ENCODE measurements at places on chromosomes 6 and 20. TPM values are rescaled to one million over a fixed set of nuclear protein-coding genes. Genes with fewer than 3 reads are reported as not detected.

Gene TREML2
- total RNA-seq = not detected

- H3K27ac ChIP-seq = no peak overlapping the region
- H3K27me3 ChIP-seq = no peaks in the 10 kb centered on the region
- H3K4me1 ChIP-seq = no peaks in the 10 kb centered on the region
- no peaks in the 10 kb centered on the region for H3K36me3 ChIP-seq
- no peak overlapping the region for H3K4me3 ChIP-seq
Measured at GRCh38 chr6:147132889-147133288, 71.3 kb upstream of the STXBP5 start.

DNA sequence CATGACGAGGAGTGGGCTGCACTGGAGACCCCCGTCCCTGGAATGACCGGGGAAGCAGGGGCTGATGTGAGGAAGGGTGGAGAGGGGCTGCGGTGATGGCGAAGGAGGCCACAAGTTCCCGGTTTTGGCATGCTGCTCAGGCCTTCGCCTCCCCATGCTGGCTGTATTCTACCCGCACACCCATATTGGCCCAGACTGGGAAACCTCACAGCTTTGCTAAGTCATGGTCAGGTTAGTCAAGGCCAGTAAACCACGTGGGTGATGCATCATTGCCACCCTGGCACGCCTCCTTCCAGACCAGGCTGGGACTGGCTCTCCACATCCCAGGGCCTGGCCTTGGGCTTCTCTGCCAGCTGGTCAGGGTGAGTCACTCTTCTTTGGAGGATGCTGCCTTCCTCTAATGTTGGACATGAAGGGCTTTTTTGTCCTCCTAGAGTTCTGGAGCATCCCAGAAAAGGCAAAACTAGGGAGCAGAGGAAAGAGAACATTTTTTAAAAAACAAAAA, 53.8 kb downstream of the PCNA start:
- peak; percentile 95 for DNase-seq
- H3K36me3 ChIP-seq = no peaks in the 10 kb centered on the region
- H3K4me3 ChIP-seq = no peak overlapping the region
- H3K27me3 ChIP-seq = no peaks in the 10 kb centered on the region
- peak overlapping the region; percentile 93 for H3K27ac ChIP-seq
- H3K4me1 ChIP-seq = peaks cover 15% of the 10 kb centered on the region

DNA sequence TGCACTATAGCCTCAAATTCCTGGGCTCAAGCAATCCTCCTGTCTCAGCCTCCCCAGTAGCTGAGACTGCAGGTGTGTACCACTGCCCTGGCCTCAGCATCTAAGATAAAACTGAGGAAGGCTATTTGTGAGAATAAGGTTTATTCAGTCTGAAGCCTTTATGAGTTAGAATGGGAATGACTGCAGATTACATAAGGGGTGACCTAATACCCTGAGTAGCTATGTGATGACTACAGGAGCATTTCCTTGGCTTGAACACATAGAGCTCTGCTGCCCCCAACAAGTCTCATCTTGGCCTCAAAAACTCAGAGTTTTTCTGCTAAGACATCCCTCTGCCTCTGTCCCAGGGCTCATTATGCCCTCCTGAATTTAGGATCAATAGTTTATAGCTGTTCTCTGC, 7.6 kb downstream of the GSS start:
- no peak overlapping the region for H3K27ac ChIP-seq
- peak; percentile 72 for DNase-seq
- H3K27me3 ChIP-seq = no peaks in the 10 kb centered on the region
- peaks cover 27% of the 10 kb centered on the region for H3K36me3 ChIP-seq

Gene TP53TG5
- not detected for total RNA-seq

Gene SLC16A10
- total RNA-seq = 0.48 TPM

DNA sequence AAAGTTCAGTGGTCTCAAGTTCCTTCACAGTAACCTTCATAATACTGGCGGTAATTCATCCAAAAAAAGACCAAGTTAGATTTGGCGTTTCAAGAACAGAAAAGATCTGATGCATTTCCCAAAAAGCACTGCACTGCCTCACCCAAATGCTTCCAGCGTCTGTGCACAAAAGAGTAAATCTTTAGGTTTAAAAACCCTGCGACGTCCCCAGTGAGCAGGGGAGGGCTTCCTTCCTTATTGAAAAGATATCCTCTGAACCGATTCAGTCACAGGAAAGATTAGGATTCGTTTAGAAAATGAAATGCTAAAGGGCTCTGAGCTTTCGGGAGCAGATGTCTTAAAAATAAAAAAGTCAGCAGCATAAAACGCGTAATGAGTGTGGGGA, 654 bp downstream of the TBC1D7 start:
- H3K27ac ChIP-seq = peak overlapping the region; percentile 87
- peaks cover 6% of the 10 kb centered on the region for H3K4me1 ChIP-seq
- H3K36me3 ChIP-seq = peaks cover 19% of the 10 kb centered on the region
- peak overlapping the region; percentile 92 for H3K4me3 ChIP-seq

Measured in astrocyte (in vitro differentiated cells and primary cell).